ENCODE measurements at places on chromosomes 6 and 20.

GRCh38 chr6:5135788-5136376, 50.7 kb downstream of the PPP1R3G start:
- DNase-seq = no peak

GRCh38 chr6:46876126-46876525, 45.6 kb downstream of the ADGRF5 start:
- DNase-seq = no peak

DNA sequence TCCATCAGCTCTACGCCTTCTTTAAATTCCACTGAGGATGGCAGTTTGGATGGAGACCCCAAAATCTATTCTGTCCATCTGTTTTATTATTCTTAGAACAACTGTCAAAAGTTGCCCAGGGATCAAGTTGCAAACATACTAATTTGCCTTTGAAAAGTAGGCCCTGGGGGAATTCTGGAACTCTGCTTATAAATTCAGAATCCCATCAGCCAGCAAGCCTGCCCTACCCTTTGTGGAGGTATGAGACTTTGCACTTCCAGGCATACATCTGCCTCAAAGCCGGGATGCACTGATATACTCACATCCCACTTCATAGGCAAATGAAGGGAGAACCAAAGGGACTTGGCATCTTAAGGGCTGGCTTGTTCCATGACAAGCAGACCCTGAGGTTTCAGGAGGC, 93.6 kb downstream of the INSM1 start:
- DNase-seq = no peak

- no peak for DNase-seq
Observed at GRCh38 chr6:135115834-135116233, 61.2 kb upstream of the HBS1L start.

GRCh38 chr6:6002005-6002847, 4.5 kb downstream of the NRN1 start:
- DNase-seq = no peak

DNA sequence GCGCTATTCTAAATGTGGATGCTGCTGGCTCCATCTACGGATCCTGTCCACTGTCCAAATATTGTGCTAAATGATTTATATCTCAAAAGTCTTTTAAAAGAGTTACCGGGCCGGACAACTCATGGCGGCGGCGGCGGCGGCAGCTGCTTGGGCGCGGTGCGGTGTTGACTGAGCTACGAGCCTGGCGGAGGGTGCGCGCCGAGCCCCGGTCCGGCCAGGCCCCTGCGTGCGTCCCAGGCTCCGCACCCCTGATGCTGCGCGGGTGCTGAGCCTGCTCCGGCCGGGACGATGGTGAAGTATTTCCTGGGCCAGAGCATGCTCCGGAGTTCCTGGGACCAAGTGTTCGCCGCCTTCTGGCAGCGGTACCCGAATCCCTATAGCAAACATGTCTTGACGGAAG, 303.4 kb downstream of the CENPW start:
- no peak for DNase-seq

GRCh38 chr20:2692886-2693285, 306 bp downstream of the EBF4 start:
- DNase-seq = no peak

GRCh38 chr6:157755746-157756411, 67.2 kb upstream of the SNX9 start:
- no peak for DNase-seq

DNA sequence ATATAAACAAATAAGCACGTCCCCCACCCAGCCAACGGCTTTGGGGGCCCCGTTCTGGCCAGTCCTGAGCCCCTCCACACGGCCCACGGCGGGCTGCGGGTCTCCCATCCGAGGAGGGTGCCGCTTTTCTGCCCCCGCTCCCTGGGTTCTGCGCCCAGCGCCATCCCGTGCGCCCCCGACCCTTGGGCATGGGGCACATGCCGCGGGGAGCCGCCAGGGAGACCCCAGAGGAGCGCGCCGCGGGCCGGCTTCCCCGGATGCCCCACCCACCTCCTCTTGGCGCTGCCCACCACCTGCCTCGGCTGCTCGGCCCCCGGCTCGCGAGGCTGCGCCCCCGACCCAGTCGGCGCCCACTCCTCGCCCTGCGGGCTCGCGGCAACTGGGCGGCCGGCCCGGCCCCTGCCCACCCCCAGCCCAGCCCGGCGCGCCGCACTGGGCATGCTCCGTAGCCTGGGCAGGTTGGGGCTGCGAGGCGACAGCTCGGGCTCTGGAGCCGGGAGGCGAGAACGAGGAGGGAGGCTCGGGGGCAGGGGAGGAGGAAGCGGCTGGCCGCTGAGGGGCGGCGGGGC, 570 bp upstream of the PLCB4 start:
- DNase-seq = no peak

DNA sequence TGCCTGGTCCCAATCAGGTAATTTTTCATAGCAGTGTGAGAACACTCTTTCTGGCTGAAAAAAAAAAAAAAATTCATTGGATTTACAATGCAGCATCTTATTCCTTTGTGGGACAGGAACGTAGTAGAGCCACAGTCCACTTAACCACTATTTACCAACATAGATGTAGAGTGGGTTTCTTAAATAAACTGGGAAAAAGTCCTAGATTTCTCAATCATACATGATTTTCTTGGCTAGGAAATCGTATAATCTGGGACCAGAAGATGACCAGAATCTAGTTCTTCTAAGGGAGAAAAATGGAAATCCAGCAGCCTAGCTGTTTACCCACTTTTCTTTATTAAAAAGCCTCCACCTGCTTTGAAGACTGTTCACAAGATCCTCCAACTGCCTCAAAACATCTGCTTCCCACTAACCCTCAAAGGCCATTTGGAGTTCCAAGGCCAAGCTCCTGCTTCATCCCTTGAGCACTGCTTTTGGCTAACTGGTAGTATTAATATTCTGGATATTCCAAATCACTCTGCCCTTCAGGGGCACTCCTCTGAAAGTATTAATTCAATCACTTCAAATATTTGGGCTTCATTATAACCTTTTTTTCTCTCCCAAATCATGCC, 70.4 kb downstream of the FYN start:
- DNase-seq = no peak

DNA sequence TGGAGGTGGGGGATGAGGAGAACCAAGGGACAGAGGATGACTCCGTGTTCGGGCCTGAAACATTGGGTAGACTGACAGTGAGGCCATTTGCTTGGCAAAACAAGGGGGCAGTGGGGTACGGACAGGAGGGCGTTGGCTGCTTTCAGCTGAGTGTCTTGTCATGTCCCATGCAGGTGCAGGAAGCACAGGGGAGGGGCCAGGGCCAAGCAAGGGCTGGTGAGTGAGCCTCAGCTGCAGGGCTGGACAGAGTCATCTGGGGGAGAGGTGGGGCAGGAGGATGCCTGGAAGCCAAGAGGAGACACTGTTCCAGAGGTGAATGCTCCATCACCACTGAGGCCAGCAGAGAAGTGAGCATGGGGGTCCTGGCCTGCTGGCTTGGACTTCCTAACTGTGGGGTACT, 78.4 kb downstream of the ERMARD start:
- DNase-seq = no peak

DNA sequence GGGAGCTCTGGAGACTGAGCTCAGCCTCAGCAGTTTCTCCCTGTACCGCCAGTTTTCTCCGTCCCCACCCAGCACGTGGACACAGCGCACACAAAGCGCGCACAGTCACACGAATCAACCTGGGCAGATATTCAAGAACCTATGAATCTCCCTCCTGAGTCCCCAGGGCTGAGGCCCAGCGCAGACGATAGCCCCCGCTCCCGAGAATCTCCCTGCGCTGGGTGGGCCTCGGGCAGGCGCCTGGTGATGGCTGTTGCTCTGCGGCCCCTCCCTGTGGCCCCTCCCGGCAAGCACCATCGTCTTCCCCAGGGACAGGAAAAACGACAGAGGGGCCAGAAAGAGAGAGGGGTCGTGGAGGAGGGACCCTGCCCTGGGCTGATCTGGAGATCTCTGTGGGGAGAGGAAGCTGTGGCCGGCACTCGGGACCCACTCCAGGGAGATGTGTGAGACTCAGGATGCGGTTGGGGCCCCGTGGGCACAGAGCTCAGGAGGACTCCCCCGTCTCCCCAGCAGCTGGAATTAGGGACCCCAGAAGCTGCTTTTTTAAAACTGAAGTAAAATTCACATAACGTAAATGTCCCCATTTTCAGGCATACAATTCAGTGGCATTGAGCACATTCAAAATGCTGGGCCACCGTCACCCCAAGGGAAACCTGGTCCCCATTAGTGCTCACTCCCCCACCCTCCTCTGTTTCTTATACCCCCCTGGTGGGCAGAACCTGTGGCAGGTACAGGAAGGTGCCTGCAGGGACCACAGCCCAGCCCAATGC, 330.8 kb downstream of the TAF4 start:
- DNase-seq = no peak

- no peak for DNase-seq
Observed at GRCh38 chr6:151524059-151524458, 30.2 kb downstream of the CCDC170 start.

DNA sequence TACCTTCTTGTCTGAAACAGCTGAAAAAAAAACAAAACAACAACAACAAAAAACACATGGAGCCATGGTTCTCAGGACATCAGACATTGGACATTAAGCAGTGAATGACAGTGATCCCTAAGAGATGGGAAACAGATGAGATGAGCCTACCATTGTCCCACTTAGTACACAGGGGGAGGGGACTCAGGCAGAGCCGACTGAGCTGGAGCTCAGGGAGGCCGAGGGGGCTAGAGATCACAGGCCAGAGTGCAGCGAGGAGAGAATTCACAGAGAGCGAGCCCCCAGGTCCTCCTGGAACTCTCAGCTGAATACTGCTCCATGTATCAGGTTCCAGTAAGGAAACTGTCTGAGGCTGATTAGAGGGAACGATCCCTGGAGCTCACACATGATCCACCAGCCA, 134.6 kb downstream of the GRM4 start:
- DNase-seq = no peak

DNA sequence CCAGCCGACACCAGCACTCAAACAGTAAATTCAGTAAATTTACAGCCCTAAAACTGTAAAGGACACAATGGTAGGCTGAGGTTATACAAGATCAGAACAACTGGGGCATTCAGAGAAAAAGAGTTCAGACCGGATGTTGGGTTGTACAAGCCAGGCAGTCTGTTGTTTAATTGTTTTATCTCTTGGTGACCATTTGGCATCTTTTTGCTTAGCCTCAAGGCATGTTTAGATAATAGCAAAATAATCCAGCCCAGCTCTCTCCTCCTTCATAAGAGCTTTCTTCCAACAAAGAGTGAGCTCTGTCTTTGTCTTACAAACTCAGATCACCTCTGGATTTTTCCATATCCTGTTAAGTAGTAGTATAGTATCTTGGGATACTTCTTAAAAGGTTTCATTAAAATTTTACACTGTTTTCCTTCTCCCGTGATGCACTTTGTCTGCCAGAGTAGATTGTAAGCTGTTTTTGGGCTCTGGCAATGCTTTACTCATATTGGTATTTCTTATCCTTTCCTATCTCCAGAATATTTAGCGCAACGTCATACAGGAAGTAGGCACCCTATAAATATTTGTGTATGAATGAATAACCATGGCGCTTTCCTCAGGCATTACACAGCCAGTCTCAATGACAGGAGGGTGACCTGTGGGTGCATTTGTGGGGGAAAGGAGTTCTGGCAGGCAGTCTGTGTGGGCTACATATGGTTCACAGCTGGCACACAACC, 35.6 kb upstream of the TRAM2 start:
- no peak for DNase-seq

DNA sequence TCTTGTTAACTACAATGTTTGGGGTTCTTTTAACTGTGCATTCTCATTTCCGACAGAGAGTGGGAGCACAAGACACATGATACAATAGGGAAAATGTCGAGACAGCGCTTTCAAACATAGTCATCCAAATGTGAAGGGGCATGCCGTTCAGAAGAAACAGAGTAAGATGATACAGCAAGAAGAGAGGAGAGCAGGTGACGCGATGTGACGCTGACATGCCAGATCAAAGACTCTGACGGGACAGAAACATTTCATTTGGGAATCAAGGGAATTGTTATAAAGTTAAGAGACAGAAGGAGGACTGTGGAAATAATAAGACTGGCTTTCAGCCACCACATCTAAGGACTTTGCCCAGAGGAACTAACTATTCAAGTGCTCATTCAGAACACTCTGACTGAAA, 117.4 kb downstream of the FAXC start:
- no peak for DNase-seq

DNA sequence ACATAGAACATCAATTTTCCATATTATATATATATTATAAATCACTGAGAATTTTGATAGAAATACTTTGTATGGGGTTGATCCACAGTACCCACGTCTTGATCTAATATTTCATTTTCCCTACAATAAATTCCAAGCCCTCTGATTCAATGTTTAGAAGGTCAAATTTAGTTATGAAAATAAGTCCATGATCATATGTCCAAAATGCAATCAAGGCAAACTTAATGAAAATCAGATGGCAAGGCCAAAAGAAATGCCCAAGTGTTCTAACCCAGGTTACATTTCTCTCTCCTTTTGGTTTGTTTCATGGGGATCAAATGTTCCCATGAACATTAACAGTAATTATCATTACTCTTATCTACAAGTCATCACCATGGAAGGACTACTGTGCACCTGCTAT, 203.8 kb downstream of the KIF16B start:
- no peak for DNase-seq

- DNase-seq = no peak
Observed at GRCh38 chr6:36326356-36326995, 10.2 kb downstream of the BNIP5 start.

- no peak for DNase-seq
Observed at GRCh38 chr20:48186915-48187314, 401.6 kb upstream of the SULF2 start.

DNA sequence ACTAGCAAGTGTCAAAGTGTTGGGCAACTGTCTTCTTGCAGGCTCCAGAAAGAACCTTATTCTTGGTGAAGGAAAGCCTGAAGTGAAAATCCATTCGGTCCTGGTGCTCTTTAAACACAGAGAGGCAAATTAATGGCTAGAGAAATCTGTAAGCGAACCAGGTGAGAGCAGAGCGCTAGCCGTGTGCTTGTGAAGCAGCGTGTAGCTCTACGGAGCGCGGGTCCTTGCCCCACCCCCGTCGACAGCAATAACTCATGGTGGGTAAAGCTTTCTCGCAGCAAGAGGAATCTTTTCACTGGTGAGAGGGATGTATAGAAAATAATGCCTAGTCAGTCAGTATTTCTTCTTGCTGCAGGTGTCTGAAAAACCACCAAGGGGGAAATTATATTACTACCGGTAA, 37.0 kb upstream of the EMILIN3 start:
- no peak for DNase-seq

- DNase-seq = no peak
Observed at GRCh38 chr6:33950472-33950881, 146.7 kb upstream of the MLN start.

- no peak for DNase-seq
Observed at GRCh38 chr6:55320696-55321086, 6.6 kb upstream of the GFRAL start.

- DNase-seq = no peak
Observed at GRCh38 chr20:40282941-40283340, 406.1 kb downstream of the MAFB start.

GRCh38 chr20:9119776-9120175, 50.9 kb downstream of the PLCB4 start:
- DNase-seq = no peak

DNA sequence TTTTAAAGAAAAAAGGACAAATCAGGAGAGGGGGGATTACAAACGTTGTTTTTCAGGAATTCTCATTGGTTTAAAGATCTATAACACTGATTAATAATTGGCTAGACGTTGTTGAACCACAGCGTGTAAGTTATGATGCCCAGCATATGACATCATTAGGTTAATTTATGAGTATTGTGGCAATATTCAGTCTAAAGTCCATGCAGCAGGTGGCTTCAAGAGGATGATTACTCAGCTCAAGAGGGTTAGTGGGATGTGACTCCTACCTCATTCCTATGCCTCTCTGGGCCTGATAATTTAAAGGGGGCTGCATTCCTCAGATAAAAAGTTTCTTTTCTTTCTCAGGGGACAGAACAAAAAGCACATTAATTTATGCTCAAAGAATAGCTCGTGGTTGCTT, 1309.0 kb downstream of the EPHA7 start:
- no peak for DNase-seq
